Stimulated activated CD8-positive, alpha-beta memory T cell treated with anti-CD3 and anti-CD28 coated beads, Interleukin-2, amount 100 ng/mL, for 48 hours (primary cell): ENCODE measurements at places on chromosomes 2 and 18.

DNA sequence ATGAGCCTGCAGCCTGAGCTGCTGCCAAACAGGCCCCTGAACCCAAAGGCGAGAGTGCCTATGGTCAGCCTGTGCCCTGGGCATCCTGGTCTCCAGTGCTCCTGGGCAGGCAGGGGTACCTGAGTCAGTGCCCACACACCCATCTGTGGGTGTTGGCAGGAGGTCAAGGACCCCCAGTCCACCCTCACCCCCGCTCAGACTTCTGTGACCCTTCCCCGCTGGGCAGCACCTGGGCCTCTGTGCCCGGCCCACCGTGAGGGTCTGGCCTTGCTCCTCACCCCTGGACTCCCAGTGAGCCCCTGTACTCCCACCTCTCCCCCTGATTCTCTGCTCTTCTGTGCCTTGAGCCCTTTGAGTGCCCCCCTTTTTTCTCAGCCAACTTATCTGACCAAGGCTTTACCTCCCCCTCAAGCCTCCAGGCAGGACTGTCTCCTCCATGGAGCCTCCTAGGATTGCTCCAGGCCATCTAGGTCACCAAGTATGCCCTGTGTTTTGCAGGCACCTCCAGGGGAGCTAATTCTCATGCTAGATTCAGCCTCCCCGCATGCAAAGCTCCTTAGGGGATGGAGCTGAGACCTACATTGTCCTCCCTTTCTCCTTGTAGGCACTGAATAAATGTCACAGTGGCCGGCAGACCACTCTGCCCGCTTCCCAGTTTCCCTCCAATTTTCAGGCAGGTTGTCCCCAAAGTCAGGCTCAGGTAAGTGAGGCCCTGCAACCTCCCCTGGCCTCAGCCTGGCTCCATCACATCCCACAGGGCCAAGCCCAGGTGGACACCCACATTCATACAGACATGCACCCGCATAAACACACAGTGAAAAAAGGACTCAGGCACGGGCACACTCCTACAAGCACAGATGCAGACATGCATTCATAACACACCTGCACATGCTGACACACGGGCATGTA is 21.9 kb upstream of the PTMA start:
- no peak for DNase-seq

DNA sequence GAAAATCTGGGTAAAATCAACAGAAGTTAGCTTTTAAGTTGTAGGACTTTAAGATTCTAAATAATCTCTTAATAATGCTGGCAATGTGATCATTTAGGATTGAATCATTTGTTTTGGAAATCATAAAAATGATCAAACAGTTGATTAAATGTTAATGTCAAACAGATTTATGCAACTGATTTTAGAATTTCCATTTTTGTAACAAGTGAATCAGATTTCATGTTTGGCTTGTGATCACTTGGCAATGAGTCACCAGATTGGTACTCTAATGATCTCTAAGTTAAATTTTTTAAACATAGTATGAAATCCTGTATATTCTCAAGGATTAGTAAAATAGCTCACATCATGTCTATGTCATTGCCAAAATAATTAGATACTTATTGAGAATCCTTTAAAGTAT is 50.1 kb upstream of the UNC80 start:
- DNase-seq: no peak

DNA sequence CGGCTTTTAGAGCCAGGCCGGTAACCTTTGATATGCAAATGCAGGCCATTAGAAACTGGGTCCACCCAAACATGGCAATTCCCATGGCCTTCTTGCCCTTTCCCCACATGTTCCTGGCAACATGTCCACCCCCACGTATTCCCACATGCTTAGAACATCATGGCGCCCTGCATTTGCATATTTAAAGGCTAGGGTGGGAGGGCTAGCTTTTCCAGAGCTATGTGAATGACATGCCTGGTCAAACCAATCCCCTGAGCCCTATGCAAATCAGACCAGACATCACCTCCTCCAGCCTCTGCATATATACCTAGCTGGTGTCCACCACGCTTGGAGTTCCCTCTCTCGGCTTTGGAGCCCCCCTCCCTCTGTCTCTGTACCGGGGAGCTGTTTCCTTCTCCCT is 481.9 kb downstream of the CDH2 start:
- no peak for DNase-seq

- DNase-seq: no peak
Measured at GRCh38 chr18:57913686-57914085, 110.6 kb upstream of the ATP8B1 start.

GRCh38 chr2:150900913-150901312 is 360.8 kb downstream of the RBM43 start:
- DNase-seq: no peak

- no peak for DNase-seq
Measured at GRCh38 chr2:29191817-29192216, 76.6 kb downstream of the CLIP4 start.

DNA sequence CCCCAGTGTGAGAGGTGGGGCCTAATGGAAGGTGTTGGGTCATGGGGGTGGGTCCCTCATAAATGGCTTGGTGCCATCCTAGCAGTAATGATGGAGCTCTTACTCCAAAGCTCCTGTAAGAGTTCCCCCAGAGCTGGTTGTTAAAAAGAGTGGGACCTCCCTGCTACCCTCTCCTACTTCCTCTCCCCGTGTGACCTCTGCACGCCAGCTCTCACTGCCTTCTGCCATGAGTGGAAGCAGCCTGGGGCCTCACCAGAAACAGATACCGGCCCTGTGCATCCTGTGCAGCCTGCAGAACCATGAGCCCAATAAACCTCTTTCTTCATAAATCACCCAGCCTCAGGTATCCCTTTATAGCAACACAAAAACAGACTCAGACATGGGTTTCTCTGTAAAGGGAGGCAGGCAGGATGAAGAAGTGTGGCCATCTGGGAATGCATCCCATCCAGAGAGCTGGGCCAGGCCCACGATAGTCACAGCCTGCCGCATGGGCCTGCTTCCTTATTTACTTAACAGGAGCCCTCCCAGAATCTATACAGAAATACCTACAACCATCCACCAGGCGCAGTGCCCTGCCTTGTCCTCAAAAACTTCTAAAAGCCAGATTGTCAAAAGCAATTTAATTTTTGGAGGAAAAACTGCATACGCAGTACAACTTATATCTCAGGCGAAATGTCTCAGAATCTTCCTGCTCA is 7.5 kb downstream of the PRLH start:
- DNase-seq: no peak

- no peak for DNase-seq
Measured at GRCh38 chr18:34637094-34637801, 72.8 kb upstream of the DTNA start.

GRCh38 chr18:24160086-24160485 is 21.2 kb downstream of the CABYR start:
- DNase-seq: no peak

DNA sequence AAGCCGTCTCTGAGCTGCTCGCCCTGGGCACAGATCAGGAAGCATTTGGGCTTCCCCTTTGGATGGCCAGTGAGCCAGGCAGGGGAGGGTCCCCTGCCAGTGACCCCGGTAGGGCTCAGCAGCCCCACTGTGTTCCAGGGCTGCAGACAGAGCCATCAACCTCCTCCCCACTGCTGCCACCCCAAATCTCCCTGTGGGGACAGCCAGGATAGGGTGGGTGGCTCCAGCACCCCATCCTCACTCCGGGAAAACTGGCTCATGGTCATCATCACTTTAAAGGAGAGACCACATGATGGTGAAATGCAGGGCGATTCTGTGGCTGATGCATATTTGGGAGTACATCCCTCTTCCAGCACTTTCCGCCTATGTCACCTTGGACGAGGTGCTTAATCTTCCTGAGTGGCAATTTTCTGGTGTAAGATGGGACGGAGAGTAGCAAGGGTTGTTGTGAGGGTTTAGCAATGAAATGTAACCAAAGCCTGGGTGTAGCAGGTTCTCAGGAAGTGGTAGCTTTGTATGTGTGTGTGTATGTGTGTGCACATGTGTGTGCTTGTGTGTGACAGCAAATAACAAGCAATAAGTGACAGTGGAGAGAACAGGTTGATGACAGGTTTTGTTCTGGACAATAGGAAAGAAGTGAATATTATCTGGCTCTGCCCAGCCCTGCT is 61.8 kb downstream of the ACAA2 start:
- no peak for DNase-seq

- DNase-seq: no peak
Measured at GRCh38 chr18:25553631-25554263, 201.8 kb upstream of the ZNF521 start.

GRCh38 chr2:240231838-240232244 is 91.4 kb upstream of the OTOS start:
- DNase-seq: no peak

GRCh38 chr2:231012463-231012862 is 16.5 kb downstream of the SPATA3 start:
- DNase-seq: no peak

DNA sequence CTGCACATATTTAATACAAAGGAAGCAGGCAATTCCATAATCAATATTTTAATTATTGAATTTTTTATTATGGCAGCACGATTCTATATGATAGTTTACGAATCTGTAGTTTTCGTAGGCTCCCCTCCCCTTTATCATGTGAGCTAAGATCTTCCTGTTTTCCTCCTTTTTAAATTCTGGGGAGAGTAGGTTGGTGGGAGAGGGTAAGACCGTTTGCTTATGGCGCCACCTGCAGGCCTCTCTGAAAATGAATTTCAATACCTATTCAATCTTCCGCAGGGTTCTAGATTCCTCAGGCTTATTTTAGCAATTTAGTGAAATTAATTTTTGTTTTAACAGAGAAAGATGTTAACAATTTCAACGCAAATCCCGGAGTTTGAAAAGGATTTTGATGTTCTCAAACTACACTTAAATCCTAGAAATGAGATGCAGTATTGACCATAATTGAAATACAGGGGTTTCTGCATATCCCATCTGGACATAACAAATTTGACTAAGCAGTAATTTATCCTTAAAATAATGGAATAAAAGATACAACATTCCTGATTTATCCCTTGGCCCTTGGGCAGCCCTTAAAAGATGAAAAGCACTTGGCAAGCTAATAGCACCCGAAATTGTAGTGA is 12.8 kb upstream of the GBX2 start:
- no peak for DNase-seq

- DNase-seq: no peak
Measured at GRCh38 chr18:31686986-31687928, 2.9 kb upstream of the B4GALT6 start.

GRCh38 chr2:236219411-236219810 is 44.8 kb downstream of the ASB18 start:
- no peak for DNase-seq

DNA sequence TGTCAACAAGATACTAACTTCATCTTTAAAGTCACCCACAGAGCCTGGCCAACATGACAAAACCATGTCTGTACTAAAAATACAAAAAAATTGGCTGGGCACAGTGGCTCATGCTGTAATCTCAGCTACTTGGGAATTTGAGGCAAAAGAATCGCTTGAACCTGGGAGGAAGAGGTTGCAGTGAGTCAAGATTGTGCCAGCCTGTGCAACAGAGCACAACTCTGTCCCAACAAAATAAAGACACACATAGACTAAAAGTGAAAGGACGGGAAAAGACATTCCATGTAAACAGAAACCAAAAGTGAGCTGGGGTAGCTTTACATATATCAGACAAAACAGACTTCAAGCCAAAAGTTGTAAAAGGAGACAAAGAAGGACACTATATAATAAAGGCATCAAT is 34.8 kb downstream of the USP34 start:
- DNase-seq: no peak

GRCh38 chr18:78875016-78875777 is 104.4 kb upstream of the SALL3 start:
- peak; percentile 12 for DNase-seq

DNA sequence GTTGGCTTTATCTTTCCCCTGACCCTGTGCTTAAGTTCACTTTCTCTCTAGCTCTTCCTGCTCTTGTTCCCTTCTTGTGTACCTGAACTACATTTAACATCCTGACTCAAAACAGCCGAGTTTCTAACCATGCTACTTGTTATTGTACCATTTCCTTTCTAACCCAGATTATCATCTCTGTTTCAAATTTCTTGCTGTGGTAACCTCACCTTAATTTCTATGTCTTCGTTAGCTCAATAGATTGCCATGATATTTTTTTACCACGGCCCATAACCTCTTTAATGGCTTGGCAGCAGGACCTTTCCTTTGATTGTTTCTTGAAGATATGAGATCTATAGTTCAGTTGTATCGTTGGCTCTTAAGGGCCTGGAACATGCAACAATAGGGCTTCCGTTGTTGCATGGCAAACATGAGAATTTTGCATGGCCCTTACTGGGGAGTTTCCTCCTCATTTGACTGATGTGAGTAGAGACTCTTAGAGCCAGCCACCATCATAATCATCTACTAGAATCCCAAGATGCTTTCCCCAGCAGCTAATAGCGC is 11.1 kb downstream of the CFAP36 start:
- DNase-seq: no peak

DNA sequence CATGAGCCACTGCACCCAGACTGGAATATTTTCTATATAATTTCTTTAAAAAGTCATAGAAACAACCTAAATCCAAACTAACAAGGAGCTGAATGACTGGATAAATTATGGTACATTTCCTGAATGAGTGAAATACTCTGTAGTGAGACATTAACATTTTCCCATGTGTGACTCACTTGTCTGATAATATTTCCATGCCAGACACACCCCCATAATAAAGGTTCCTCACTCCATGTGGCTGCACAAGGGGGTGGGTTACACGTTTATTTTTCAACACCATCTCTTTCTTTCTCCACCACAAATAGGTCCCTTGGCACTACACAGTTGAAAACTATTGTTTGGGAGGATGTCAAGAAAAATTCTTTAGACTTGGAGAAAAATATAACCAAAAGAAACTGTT is 266.3 kb upstream of the LYPD1 start:
- no peak for DNase-seq

DNA sequence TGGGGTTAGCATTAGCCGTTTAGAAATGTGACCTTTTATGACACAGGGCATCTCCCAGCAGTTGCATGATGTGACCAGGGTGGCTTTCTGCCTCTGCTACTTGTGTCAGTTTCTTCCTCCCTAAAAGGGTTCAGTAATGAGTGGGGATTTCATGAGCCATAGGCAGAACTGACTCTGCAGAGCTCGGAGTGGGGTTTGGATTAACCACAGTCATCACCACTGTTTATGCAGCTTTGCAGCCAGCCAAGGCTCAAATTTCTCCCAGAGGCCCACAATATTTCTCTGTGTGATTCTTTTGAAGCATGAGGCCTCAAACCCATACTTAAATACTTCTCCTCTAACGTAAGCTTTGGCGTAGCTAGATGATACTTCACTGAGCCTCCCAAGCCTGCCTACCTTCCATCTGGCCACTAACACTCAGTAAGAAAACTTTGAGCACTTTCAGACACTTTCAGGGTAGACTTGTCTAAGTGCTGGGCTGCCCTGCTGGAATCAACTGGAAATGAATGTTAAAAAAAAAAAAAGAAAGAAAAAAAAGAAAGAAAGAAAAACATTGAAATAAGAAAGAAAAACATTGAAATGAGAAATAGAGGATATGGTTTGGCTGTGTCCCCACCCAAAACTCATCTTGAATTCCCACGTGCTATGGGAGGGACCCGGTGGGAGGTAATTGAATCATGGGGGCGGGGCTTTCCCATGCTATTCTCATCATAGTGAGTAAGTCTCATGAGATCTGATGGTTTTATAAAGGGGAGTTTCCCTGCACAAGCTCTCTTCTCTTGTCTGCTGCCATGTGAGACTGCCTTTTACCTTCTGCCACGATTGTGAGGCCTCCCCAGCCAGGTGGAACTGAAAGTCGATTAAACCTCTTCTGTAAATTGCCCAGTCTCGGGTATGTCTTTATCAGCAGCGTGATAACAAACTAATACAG is 11.5 kb upstream of the LAPTM4A start:
- no peak for DNase-seq
